ENCODE measurements at places on chromosomes 4 and X.

DNA sequence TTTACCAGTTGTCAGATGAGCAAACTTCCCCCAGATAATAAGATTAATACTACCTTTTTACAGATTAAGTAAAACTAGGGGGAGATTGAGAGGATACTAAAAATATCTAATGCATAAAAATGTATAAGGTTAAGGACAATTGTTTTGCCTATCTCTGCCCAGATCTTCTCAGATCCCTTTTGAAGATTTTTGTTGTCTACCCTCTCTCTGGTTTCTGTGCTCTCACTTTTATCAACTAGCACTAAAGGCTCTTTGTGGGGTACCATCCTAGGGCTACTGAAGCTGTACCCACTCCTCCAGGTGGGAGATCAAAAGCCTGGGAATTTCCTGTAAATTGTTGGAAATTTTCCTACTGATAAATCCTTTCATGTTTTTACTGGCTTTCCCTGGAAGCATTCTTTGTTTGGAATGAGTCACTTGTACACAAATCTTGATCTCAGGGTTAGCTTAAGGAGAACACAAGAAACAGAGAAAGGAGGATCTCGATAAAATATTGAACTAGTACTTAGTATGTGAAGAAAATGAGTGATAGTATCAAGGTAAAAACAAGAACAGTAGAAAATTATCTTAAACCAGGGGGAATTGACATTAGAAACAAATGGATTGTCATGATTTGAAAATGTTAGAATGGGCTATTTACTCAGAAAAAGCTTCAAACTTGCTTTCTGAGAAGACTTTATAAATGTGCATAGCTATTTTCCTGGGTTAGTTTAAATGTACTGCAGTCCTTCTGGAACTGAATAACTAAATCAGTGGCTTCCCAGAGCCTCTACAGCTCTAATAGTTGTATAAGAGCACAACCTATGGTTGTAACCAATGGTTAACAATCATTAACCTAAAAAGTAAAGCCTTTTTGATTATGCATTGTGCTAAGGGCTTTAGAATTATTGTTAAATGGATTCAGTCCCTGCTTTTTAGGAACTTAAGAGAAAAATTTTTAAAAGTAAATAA is 679.9 kb upstream of the MAGEB2 start:
- no peak for DNase-seq

- DNase-seq = no peak
Measured at GRCh38 chr4:36207367-36207766, 36.9 kb downstream of the ARAP2 start.

DNA sequence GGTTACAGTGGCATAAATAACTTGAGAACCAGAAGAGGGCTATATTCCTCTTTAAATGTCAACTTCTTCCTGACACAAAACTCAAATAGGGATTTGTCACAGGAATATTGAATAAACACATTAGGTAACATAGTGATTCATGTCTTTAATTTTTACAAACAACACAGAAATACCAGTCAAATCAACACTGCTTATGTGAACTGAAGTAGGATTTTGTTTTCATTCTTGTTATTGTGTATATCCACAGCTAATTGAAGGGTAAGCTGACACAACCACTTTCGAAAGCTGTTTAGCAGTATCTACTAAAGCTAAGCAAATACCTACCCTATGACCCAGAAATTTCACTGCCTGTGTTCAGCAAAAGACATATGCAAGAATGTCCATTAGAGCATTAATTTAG is 120.4 kb upstream of the EOLA2 start:
- DNase-seq = no peak

DNA sequence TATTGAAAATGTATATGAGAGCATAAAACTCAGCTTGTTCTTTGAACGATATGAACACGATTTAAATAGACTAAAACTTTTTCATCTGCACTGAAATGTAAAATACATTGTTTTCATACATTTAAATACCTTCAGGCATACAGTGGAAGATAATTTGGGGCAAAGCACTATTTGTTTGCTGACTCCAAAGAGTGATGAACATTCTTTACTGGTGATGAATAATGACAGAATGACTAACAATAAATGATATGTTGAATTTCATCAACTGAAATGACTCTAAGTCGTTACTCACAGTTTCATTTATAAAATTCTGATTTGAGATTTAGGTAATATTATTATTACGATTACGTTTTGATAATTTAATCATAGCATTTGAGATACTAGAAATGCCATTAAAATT is 1160.1 kb downstream of the NLGN4X start:
- DNase-seq = no peak

DNA sequence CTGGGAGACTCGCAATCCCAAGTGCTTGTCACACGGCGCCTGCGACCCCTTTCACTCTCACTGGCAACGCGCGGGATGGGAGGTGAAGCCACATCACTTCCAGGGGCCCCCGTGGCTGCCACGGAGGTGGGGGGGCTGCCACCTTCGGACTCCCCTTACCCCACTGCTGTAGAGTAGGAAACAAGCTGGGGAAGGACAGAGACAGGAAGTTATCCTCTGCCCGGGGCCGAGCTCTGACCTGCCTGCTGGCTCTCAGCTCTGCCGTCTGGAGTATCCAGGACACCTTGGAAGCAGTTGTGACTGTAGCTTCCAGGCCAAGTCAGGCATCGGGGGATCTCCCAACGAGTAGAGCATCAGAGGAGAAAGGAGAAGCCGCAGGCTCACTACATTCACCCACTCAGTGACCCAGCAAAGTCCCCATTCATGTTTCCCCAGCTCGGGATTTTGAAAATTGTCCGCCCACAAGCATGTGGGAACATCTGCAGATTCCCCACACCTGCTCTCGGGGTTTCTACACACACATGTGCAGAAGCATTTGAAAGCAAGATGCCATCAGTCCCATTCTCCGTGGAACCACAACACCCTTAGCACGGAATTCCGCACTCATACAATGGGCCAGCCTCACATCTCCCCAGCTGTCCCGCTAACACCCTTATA is 10.8 kb downstream of the PDZD4 start:
- no peak for DNase-seq

- no peak for DNase-seq
Measured at GRCh38 chr4:159725571-159725970, 622.7 kb downstream of the RAPGEF2 start.

GRCh38 chr4:139958739-139959098 is 195.3 kb downstream of the MAML3 start:
- no peak for DNase-seq

DNA sequence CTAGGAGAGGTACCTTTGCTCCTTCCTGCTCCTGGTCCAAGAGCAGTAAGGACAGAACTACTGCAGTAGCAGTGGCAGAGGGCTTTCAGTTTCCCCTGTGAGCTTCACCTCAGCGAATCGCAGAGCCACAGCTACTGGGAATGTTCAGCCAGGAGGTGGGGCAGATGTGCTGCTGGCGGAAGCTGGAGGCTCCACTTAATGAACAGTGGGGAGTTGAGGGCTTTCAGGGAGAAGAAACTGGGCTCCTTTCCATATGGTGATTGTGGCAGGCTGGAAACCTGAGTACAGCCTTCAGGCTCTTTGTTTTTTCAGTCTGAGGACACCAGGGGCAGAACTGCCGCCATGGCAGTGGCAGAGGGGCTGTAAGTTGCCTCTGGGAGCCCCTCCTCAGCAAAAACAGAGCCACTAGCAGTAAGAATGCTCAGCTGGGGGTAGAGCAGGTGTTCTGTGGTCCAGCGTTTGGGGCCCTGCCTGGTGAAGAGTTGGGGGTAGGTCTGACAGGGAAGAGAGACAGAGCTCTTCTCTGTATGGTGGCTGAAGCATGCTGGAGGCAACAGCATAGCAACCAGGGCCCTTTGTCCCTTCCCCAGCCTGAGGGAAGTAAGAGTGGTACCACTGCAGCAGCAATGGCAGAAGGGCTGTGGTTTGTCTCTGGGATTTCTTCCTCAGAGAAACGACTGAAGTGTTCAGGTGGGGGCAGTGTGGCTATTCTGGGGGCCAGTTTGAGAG is 106.0 kb upstream of the GRXCR1 start:
- DNase-seq = no peak

GRCh38 chr4:55382488-55383003 is 13.2 kb upstream of the TMEM165 start:
- no peak for DNase-seq

DNA sequence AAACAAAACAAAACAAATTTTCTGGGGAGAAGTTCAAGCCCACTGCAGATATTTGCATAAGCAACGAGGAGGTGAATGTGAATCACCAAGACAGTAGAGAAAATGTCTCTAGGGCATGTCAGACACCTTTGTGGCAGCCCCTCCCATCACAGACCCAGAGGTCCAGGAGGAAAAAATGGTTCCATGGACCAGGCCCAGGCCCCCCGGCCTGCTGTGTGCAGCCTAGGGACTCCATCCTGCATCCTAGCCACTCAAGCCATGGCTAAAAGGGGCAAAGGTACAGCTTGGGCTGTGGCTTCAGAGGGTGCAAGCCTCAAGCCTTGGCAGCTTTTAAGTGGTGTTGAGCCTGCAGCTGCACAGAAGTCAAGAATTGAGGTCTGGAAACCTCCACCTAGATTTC is 54.0 kb downstream of the LPAR4 start:
- no peak for DNase-seq

- DNase-seq = no peak
Measured at GRCh38 chrX:105263171-105263570, 42.7 kb upstream of the TEX13A start.

GRCh38 chr4:152102436-152103000 is 341.7 kb upstream of the GATB start:
- DNase-seq = no peak

DNA sequence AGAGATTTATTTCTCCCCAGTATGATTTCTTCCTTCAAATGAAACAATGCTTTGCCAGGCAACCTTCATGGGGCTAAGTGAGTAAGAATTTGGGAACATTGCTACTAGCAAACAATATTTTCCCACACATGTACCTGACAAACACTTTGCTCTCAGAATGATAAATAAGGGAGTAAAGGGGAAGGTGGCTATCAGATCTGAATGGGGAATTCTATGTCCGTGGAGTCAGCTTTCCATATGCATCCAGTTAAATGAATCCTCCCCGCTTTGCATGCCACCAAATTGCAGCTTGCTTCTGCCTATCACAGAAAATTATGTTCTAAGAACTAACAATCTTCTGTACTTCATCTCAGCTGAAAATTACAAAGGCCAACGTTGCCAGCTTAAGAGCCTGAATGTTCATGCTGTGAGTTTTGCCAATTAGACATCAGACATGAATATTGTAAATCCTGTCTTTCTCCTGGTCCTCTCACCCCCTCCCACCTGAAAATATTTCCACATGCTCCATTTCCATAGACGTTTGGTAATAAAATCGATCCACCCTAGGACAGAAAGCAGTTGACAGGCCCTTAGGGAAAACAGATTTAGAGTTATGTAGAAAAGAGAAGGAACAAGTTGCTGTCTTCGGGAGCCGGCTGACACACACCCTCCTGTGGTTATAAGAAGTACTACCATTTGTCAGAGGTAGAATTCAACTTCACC is 6.3 kb downstream of the MEPE start:
- no peak for DNase-seq

DNA sequence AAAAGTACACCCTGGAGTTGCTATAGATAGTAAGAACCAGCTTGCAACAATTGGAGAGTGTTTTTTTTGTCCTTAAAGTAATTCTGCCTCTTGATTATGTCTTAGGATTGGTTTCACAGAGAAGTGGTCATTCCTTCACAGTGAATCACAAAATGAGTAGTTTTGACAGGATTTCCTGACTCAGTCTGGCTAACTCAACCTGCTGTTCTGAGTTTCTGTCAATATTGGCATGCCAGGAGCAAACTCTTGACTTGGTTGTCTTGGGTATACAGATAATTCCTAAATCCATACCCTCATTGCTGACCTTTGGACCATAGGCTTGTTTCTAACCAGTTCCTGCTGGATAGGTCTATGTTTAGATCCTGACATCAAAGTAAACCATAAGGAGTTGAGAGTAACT is 9.4 kb downstream of the FHIP1A start:
- DNase-seq = no peak

DNA sequence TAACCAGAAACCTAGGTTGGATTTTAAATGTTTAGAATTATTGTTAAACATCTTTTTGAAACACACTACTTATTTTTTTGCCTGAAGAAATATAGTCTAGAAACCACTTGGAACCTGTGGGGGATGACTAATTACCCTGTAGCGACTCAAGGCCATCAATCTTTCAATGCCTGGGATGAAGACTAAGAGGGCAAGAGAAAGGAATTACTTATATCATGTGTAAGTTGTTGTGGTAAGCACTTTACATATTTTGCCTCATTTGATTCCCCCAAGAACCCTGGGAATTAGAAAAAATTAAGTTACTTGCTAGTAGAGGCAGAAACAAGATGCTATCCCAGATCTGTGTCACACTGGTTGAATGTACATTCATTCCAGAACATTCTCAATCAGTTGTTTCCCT is 170.9 kb upstream of the GRIA3 start:
- DNase-seq = no peak

GRCh38 chrX:71579136-71579989 is 1.1 kb downstream of the GCNA start:
- no peak for DNase-seq

DNA sequence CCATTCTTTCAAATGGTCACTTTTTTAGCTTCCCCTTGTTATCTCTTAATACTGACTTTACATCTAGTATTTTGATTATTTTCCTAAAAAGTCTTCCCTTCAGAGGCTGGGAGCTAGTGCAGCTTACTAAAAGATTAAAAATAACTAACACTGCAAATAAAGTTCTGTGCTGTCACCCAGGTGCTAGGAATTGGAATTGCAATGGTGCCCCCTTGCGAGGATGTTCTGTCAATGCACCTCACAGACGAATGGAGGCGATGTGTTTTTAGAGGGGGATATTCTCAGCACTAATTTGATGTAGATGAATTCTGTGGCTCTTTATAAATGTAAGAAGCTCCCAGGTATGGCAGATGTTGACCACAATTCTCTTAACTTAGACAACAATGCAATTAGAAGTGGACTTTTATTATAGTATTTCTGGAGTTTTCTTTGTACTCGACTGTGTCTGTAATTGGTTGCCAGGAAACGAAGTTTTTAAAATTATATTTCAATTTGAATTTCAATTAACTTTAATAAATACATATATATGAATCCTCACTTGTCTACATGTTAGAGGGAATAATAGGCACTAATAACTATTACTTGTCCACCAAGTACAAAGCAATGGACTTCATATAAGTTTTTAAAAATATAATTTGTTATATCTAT is 22.0 kb upstream of the SMIM31 start:
- DNase-seq = peak; percentile 19

DNA sequence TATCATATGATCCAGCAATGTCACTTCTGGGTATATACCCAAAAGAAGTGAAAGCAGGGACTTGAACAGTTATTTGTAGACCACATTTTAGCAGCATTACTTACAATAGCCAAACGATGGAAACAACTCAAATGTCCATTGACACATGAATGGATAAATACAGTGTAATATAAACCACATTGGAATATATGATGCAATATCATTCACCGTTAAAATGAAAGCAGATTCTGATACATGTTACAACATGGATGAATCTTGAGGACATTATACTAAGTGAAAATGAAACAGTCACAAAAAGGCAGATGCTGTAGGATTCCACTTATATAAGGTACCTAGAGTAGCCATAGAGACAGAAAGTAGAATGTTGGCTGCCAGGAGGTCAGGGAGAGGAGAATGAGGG is 130.5 kb upstream of the SMAD1 start:
- no peak for DNase-seq

DNA sequence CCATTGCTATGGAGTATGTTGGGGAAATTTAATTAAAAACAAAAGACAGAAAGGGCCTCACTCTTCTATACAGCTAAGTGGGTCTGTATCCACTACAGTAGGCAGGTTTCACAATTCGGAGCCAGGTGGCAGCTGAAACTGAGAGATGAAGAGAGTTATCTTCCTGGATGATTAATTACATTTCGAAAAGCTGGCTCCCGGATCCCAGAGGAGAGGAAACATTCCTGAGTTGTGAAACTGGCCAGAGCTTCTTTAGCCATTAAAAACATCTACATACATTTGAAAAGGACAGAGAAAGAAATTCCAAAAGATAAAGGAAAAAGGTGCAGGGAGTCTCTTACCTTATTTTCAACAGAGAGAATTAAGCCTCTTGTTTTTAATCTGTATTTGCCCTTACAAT is 15.5 kb upstream of the PDZD4 start:
- DNase-seq = no peak

Measured in stimulated activated CD4-positive, alpha-beta T cell treated with anti-CD3 and anti-CD28 coated beads, Interleukin-1b, Interleukin-23, amount 100 ng/mL, for 1 hour (primary cell).